ENCODE measurements at places on chromosomes 6 and 20.

DNA sequence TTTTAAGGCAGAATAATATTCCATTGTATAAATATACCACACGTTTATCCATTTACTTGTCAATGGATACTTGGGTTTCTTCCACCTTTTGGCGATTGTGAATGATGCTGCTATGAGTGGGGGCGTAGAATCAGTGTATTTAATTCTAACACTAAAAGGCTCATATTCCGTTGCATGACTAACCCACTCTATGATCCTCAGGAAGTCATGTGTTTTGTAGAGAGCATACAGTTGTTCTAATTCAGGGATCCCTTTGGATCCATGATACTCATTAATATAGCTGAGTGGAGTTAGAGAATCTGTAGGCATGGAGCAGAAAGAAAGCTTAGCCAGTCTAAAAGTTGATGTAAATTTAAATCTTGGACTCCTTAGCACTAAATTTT is 74.2 kb upstream of the TMEM170B start:
- DNase-seq = no peak

GRCh38 chr6:154580397-154581135 is 70.1 kb upstream of the CNKSR3 start:
- DNase-seq = no peak

DNA sequence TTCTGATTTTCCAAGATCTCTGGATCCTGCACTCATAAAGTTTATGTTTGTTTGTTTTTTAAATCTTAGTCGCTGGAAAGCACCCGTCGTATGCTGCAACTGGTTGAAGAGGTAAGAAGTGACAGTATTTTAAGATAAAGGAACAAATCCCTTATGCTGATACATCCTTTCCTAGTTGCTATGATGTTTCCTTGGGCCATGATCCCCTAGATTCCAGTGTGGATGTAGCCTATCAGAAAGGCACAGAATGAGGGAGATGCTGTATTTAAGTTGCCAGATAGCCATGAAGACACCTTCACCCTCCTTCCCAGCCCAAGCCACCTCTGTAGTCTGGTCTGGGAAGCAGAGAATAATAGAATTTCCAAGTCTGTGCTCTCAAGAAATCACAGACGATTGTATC is 59.0 kb downstream of the SNAP25 start:
- DNase-seq = no peak

DNA sequence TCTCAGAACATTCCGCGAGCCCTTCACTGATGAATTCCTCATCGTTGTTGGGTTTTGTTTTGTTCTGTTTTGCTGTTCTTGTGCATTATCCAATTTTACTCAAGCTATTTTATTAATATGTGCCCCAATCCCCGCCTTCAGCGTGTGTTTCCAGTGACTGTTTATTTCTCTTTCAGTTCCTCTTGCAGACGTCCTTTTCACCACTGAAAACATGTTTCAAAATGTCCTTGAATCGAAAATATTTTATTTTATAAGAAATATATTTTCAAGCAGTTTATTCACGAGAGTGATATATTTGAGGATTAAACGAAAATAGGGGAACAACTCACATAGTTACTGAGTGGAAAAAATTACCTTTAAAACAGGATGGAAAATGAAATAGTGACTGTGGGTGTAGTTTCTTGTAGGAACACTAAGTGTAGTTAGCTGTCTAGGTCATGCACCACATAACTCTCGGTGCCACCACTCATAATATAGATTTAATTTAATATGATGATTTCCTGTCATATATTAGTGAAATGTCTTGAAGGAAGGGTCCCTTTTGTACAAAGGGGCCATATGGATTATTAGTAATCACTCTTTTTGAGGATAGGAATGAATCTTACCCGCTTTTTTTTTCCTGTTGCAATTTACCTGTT is 45.3 kb upstream of the HDDC2 start:
- DNase-seq = no peak

DNA sequence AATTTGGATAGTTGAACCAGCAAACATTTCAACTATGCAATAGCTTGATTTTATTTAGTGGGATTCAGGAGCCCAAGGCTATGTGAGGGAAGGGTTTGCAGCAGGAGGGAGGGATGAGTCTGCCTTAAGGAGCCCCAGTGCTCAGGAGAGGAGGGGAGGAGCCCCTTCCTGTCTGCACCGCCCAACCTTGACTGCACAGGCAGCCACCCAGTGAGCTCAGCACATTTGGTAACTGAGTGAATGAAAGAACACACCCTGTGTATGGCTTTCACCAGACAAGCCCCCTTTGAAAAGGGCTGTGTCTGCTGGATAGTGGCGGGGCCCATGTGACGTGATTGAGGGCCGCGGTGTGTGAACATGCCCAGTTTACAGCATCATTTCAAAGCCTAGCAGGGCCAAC is 17.0 kb downstream of the DACT2 start:
- no peak for DNase-seq
